ENCODE measurements at places on chromosomes 12 and 14.

GRCh38 chr14:90675399-90675798, 140.8 kb downstream of the TTC7B start:
- no peak for DNase-seq

- no peak for DNase-seq
Measured at GRCh38 chr12:51430196-51430895, 5.7 kb downstream of the SLC4A8 start.

DNA sequence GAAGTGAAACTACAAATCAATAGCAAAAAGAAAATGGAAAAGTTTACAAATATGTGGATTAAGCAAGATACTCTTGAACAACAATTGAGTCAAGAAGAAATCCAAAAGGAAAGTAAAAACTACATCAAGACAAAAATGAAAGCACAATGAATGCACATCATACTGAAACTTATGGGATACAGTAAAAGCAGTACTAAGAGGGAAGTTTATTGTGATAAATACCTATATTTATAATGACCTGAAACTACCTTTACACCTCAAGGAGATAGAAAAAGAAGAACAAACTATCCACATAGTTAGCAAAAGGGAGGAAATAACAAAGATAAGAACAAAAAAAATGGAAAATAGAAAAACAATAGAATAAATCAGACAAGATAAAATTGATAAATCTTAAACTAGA, 375.0 kb downstream of the TRHDE start:
- DNase-seq: no peak

DNA sequence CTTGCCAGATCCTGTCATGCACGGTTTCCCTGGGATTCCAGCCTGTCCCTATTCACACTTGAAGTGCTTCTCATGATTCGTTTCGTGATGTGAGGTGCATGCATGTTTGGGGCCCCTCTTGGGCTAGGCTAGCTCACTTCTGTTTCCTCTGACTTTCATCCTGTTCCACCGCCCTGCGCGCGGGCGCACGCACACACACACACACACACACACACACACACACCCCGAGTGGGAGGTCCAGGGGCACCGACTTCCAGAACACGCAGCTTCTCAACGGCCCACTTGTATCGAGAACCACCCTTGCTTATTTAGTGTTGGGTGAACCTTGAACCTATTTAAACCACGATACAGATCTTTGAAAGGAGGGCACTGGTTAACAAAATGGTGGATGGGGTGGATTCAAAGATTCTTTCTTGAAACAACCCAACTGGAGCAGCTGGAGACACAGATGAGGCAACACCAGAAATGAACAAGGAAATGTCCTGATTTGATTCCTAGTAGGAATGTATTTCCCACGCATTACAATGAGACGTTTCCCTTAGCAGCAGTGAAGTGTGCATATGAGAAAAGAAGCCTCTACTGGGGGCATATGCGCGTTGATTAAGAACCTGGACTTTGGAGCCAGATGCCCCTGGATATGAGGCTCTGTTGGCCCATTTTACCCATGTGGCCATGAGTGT, 16.3 kb downstream of the ELK3 start:
- peak; percentile 51 for DNase-seq

DNA sequence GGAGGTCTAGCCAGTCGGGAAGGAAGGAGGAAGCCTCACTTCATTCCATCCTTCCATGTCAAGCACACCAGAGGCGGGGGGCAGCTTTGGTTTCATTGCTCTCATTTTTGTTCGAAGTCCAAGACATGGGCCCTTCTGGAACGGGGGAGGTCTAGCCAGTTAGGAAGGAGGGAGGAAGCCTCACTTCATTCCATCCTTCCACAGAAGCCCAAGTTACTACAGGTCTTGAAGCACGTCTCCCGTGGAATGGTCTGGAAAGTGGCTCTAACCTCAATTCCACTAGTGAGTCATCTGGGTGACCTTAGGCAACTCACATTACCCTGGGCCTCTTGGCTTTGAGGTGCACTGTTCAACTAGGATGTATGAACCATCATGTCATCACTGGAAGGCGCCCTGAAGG, 156.3 kb downstream of the NTF3 start:
- no peak for DNase-seq

DNA sequence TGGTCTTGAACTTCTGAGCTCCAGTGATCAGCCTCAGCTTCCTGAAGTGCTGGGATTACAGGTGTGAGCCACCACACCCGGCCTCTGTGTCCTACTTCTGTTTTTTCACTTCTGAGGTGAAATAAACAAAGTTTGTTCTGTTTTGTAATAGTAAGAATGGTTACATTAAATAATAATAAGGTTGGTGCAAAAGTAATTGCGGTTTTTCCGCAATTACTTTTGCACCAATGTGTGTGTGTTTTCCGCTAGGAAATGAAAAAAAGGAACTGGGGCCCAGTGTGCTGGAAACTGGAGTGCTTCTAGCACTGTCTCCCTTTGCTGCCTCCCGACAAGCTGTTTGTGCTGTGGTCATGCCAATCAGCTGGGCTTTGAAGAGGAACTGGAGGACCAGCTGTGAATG, 140.9 kb downstream of the NTS start:
- DNase-seq: no peak

- DNase-seq: peak; percentile 87
Measured at GRCh38 chr12:9741726-9742125, 8.8 kb upstream of the CLECL1 start.

DNA sequence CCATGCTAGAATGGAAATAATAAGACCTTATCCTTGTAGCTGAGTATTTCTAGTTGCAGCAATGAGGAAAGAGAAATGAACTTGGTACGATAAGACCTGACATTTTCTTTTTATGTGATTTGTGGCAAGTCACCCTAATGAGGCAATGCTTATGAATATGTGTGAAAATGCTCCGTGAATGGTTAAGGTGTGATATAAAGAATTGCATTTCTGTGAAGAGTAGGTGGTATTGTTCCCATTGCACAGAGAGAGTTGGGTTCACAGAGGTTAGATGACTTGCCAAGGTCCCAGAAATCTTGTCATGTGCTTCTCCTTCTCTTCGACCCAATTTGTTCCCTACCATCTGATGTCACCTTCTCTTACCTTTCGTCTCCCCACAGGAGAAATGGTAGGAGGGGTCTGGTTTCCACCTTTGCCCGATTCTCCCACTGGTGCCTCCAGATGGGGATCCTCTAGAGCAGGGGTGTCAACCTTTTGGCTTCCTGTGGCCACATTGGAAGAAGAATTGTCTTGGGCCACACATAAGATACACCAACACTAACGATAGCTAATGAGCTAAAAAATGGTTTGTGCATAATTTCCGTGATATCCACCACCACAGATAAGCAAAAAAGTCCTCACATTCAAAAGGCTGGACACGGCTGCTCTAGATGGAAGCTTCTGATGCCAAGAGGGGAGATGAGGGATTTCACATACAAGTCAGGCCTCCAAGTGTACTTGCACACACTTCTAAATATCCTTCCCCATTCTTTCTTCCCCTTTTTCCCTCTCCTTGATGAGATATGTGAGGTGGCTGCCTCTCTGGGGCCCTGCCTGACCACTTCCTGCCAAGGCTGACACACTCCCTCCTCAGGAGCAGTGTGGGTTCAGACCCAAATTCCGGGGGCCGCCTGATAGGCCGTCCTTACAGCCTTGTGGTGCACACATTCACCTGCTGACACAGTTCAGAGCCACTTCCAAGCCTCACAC, 96.1 kb downstream of the PLXNC1 start:
- DNase-seq: peak; percentile 69

GRCh38 chr14:68564826-68565759, 227.8 kb downstream of the ZFP36L1 start:
- no peak for DNase-seq

DNA sequence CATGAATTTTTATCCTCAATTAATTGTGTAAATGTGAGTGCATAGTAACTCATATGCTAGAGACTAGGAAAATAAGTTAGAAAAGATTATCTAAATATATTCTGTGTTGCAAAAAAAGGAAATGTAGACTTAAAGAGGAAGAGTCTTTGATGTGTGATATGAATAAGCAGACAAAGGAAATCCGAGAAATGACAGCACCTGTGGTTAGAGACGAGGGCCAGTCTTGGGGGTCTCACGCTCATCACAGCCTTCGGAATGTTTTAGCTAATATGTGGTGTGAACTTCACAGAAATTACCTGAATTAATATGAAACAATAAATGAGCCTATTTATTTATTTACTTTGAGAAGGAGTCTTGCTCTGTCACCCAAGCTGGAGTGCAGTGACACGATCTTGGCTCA, 11.6 kb downstream of the ATP6V0A2 start:
- no peak for DNase-seq

GRCh38 chr12:52082988-52083637, 3.6 kb downstream of the SMIM41 start:
- DNase-seq: peak; percentile 66

DNA sequence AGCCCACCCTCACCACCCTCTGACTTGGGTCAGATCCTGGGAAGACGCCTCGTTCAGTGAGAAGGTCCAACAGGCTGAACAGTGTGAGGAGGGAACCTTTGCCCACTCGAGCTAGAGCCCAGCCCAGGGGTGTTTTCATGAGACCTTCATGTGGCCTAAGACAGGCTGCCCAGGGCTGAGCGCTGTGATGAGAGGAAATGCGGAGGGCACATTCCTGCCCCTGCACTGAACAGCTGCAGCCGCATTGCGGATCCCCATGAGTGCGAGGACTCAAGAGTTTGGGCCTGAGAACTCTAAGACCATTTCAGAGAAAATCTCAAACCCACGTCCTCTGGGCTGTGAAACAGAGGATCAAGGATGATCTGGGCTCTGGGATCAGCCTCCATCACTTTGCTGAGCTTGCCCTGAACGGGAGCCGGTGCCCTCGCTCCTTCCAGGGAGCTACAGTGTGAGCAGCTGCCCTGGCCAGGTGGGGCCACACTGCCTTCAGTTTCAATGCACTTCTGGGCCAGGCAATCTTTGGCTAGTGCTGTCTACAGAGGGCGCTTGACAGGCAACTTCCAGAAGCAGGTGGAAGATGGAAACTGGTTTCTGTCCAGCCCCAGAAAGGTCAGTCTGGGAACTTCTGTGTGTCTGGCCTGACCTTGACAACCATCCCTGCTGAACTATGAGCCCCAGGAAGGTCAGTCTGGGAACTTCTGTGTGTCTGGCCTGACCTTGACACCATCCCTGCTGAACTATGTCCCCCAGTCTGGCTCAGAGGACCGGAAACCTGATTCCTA, 43.5 kb upstream of the P2RX7 start:
- DNase-seq: no peak

DNA sequence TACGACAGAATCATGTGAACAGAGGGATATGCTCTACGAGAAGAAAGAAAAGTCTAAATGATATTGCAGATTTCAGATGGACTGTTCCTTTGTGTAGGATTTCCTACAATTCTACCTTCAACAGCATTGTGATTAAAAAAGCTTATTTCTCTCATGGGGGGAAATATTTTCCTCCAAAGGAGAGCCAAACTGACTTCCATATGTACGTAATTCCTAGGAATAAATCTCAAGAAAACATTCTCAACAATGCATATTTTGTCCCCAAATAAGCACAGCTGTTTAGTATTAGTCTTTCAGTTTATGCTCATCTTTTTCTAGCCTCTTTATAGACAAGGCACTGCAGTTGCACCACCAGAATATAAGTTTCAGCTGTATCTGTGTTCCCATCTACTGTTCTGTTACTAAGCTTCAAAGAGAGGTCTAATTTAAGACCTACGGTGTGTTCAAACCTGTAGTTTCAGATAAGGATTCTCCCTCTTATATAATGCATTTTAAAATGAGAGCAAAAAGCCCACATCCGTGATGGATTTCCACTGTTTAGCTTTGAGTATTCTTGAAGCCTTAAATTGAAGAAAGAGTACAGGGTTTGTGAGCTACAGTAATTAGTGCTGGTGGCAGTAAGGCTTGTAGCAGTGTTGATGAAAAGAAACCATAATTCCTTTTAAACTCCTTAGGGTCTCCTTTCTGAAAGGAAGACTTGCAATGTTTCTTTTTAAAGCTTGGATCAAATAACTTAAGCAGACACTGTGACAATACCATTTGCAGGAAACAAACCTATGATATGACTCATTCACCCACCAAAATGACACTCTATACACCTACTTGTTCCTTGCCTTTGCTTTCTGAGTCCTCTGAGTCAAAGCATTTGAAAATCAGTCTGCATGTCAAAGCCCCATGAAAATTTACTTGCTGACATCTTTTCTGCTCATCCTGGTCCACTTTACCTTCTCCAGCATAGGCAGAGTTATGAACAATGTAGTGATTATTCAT, 754.1 kb downstream of the NOVA1 start:
- DNase-seq: no peak

DNA sequence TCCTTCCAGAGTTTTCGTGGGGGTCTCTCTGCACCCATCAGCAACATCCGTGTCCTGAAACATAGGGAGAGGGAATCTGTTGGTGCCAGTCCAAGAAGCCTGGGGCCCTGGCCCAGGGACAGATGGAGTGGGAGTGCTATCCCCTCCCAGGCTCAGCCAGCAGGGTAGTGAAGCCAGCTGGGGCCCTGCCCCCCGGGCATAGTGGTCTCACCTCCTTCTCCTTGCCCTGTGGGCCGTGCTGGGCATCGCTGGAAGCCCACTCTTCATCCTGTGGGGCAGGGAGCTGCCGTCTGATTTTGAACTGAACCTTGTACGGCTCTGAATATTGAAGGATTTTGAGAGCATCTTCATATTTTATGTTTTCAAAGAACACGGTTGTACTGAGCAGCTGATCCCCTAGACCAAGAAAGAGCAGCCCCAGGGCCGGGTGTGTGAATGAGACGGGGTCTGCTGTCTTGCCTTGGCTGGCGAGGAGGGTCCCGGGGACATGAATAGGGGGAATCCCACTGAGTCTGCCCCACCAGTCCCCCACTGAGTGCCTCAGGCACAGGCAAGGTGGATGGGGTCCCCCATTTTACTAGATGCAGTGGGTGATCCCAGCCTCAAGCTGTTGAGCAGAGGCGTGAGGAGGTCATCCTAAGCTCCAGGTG, 23.3 kb downstream of the AHNAK2 start:
- DNase-seq: no peak

DNA sequence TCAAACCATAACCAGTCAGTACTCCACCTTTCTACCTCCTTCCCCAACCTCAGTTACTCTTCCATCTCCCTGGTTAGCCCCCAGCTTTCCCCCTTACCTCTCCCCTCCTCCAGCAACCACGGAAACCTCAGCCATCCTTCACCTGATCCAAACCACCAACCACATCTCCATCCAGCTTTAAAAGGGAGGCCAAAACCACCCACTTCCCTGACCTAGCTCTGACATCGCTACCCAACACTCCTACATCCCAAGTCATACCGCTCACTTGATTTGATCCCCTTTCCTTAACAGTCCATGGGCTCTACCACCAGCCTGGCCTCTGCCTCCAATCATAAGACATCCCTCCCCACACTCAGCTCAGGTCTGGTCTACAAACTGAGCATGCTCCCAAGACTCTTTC, 1.5 kb downstream of the RAB35 start:
- no peak for DNase-seq

DNA sequence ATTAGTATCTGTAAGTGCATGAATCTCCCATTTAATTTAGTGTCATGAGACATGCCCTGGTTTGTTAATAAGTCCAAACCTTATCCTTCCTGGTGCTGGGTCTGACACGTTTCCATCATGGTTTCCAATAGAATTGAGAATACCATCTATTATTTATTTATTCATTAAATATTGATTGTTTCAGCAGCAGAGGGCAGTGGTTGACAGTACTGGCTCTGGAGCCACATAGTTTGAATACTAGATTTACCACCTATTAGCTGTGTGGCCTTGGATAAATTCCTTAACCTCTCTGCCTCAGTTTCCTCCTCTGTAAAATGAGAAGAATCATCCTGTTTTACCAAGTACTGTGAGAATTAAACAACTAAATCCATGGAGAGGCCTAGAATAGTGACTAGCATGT, 941 bp upstream of the STAB2 start:
- DNase-seq: no peak

Measured in CD4-positive, alpha-beta T cell treated with Interleukin-15 for 1 hour (primary cell).